Brain (organoid and tissue), 16 donors: ENCODE measurements at places on chromosomes 3 and 15.

DNA sequence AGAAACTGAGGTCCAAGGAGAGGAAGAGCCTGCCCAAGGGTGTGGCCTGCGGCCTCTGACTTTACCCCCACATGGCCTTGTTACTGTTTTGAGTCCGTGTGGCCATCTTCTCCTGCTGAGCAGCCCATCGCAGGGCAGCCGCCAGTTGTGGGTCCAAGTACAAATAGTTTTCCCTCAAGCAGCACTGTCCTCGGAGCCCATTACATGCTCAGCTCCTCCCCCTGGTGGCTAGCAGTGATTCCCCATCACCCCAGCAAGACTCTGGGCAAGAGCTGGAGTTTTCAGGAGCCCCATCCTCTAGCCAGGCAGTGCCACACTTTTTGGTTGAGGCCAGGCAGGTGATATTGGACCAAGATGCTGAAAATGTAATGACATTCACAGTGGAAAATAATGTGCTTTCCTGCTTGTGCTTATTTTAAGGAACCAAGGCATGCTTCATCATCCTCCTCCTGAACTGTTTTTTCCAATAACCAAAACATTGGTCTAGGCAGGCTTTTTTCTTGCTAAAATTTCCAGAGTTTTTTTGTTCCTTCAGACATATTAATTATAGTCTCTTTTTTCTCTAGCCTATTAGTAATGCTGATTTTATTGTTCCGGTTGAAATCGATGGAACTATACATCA lies 23.2 kb upstream of the VILL start:
- DNase-seq, result peak; percentile 52

DNA sequence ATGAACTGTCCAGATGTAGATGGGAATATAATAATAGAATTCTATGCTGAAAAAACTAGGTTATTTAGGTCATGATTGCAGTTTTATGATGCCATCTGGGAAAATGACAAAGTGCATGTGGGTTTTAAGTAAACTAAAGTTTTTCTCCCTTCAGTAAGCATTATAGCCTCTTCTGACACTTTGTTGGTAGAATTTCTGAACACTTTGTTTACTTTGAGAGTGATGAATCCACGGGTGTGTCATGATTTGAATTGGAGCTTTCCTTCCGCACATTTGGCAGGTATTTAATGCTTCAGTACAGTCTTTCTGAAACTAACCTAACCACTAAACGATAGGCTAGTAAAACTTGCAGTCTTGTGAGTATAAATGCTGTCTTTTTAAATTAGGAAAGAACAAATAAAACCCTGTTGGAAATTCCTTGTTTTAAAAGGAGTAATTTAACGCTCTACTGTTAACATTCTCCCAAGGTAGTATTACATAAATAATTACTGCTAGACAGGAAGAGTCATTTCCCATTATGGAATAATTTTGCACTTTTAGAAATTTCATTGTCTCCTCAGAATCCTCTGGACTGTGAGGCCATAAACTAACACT lies 7.0 kb downstream of the FILIP1L start:
- DNase-seq, result no peak

DNA sequence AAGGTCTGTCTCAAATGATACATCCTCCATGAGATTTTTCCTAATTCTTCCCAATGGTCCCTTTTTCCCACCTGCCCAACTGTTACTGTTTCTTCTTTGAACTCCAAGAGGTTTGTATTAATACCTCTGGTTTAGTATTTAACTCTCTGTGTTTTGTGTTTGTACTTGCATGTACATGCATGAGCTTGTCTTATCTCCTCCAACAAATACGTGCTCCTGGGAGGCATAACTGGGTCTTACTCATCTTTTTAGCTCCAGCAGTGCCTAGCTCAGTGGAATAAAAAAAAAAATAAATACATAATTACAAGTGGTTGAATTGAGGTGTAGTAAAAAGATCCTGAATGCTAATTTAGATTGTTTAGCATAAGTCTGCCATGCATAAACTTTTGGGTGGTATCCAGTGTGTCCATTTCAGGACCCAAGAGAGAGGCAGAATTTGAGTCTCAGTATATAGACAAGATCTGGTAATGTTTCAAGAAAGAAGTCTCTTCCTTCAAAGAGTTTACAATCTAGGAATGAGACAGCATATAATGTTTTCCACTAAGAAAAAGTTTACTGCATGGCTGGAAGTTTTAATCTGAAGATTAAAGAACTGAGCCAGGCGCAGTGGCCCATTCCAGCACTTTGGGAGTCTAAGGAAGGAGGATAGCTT lies 1.7 kb upstream of the LYSMD2 start:
- no peak for DNase-seq

- DNase-seq, result no peak
Measured at GRCh38 chr3:179671747-179672242, 19.0 kb downstream of the USP13 start.

DNA sequence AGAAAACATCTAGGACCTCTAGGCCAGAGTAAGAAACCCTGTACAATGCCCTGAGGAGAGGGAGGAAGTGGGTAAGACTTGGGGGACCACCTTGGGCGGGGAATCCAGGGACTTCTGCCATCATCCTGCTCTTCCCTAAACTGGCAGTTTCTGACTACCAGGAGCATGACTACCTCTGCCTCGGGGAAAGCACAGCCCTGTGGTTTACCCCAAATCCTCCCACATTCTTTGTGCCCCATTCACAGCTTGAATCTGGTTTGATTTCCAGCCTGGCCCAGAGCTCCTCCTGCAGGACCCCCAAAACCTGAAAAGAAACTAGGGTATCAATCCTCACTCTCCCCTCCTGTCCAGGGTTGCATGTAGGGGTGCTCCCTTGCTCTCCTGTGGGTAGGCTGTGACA lies 4.7 kb downstream of the C3orf18 start:
- no peak for DNase-seq

DNA sequence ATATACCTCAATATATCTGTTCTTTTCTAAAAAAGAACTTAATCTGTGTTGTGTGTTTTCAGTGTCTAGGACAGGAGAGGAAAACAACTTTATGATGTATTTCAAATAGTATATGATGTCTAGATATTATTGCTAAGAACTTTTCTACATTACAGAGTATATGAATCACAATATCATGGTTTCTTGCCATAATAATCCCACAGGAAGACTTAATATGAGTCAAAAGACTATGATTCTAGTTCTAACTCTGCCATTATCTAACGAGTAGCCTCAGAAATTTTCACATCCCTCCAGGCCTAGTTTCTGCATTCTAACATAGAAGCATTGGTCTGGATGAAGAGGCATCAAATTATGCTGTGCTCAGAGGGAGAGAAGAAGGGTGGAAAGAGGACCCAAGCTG lies 107.7 kb upstream of the SPRED1 start:
- DNase-seq, result no peak

DNA sequence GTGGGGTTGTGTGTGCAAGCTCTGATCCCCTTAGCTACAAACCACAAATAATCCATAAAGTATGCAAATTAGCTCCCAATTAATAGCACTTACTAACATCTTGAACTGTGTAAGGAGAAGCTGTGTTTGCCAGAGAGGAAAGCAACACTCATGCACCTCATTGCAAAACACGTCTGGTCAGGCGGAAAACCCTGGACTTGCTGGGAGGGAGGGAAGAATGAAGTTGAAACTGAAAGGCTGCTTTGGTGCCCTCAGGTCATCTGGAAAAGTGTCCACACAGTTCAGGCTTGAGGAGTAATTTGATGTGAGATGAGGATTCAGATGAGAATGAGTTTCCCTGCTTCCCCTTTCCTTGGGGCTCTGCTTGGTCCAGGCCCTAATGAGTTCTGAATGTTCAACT lies 185.5 kb upstream of the ANKRD28 start:
- peak; percentile 81 for DNase-seq

- DNase-seq, result no peak
Measured at GRCh38 chr15:61367953-61368352, 138.9 kb upstream of the RORA start.

DNA sequence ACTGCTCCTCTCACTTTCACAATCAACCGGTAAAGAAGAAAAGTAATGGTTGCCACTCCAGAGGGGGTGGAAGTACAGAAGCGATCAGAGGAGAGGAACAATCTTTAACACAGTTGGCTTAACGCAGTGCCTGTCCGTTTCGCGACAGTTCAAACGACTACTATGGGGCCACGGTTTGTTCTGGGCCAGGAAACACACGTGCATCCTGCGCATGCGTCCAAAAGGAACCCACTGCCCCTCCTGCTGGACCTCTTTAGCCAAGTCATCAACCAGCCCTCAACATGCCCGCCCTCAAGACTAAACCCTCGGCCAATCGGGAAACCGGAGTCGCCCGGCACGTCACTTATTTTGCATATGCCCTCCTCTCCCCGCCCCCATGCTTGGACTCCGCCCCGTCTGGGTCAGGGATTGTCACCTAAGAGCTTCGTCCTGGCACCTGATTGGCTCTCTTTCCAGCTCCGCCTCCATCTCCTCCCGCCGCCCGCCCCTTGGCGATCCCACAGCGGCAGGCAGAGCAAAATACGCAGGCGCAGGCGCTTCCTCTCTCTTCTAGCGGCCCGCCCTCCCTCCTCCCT lies 345 bp upstream of the CDV3 start:
- DNase-seq, result peak; percentile 100

- no peak for DNase-seq
Measured at GRCh38 chr15:49832511-49832910, 211.7 kb downstream of the DTWD1 start.
